ENCODE measurements at places on chromosomes 7 and 10.

DNA sequence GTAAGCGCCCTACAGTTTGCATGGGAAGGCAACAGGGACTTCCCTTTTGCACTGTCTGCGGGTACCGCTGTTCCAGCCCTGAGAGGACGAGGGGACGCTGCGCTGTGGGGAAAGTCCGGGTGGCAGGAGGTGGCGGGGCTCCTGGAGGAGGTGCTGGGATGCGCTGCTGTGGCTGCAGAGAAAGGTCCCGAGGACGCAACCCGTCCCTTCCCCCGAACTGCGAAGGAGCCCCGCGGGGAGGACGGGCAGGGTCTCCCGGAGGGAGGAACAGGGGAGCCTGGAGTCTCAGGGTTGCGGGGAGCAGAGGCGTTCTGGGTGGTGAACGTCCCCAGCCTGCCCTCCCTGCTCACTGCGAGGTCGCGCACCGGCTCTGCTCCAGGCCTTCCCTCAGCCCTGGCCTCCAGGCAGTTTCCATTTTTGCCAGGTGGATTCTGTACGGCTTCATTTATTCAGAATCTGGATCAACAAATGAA, 91.6 kb downstream of the CXCL12 start:
- DNase-seq = no peak

- no peak for DNase-seq
These were observed 23.5 kb downstream of the CNOT4 start for GRCh38 chr7:135486261-135486920.

GRCh38 chr10:29585488-29585976, 49.2 kb downstream of the SVIL start:
- DNase-seq = no peak

GRCh38 chr7:83732305-83732704, 83.4 kb upstream of the SEMA3E start:
- no peak for DNase-seq

DNA sequence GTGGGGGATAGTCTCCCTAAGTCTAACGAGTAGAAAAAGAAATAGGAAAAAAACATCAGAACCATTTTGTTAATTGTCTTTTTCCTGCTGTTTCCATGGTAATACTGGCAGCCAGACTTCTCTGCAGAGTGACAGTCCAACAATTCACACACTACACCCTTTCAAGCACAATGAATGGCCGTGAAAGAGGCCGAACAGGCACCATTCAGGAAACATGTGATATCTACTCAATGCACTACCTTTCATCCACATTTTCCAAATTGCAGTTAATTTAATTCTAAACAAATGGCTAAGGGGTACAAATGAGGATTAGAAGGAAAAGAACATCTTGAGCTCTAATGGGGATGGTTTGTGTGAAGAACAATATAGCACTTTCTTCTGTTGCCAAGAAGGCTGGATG, 358.5 kb upstream of the ANKRD30A start:
- DNase-seq = no peak

DNA sequence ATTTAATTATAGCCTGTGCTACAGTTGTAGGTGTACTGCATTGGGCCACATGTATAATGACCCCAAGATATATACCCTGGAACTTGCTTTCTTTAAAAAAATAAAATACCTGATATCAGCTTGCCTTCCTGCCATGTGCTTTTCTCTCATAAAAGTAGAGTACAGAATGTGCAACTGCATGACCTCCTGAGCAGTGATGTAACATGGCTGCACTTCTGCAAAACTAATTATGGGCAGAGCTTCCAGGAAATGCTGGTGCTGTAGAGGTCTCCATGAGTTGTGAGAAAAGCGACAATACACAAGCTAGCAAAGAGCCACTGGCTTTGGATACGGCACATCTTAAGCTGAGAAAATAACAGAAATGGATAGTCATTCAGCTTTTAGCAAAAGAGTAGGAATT, 6.5 kb upstream of the ERLIN1 start:
- no peak for DNase-seq

- no peak for DNase-seq
These were observed 17.3 kb upstream of the SAMD9L start for GRCh38 chr7:93165447-93165846.

- DNase-seq = peak; percentile 7
These were observed 48.1 kb upstream of the COMTD1 start for GRCh38 chr10:75283671-75284470.

GRCh38 chr7:37259319-37259821, 189.3 kb downstream of the ELMO1 start:
- DNase-seq = no peak

GRCh38 chr7:99447943-99448342, 9.2 kb downstream of the CPSF4 start:
- no peak for DNase-seq

GRCh38 chr10:110354322-110354766, 49.6 kb upstream of the SMNDC1 start:
- DNase-seq = peak; percentile 91

- DNase-seq = no peak
These were observed 25.2 kb downstream of the LIPK start for GRCh38 chr10:88731296-88731695.

GRCh38 chr10:24744946-24745345, 21.3 kb upstream of the ARHGAP21 start:
- no peak for DNase-seq

- DNase-seq = no peak
These were observed 14.1 kb downstream of the ZWINT start for GRCh38 chr10:56346845-56347415.

GRCh38 chr10:3014968-3015367, 52.4 kb upstream of the PFKP start:
- DNase-seq = no peak

DNA sequence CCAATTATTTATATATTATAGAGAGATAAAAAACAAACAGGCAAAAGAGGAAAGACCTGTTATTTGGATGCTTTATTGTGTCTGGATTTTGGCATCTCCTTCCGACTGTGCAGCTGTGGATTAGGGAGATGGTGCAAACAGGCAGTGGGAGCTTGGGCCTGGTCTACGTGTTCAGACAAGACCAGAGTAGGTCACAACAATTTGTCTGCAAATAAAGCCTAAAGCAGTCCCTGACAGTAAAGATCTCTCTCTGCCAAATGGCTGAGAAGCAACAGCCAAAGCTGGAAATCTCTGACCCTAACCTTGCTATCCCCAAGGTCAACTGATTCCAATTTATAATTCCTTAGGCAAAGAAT, 82.0 kb downstream of the ABLIM1 start:
- DNase-seq = no peak

DNA sequence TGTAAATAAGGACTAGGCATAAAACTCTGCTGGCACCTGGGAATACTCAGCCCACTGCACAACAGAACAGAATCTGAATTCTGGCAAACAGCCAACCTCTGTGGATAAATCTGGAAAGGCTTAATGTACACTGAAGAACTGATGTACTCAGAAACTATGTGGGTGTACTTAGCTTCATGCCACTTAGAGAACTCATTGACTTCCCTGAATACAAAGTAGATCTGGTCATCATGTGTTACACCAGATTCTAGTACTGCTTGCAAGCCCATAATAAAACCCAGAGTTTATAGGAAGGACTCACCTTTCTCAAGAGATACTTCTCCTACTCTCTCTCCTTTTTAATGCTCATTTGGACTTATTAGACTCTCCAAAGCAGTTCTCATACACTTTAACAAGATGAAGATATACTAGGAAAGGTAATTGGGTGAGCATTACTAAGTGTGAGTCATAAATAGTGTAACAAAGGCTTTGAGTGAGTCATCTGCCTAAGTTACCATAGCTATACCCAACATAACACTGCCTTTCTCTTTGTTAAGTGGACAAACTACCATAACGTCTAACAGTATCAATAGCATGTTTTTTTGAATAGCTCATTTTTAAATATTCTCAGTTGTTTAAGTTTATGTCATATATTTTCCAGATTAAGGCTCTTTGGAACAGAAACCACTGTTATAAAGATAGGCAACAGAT, 309.1 kb downstream of the MDFIC start:
- no peak for DNase-seq

DNA sequence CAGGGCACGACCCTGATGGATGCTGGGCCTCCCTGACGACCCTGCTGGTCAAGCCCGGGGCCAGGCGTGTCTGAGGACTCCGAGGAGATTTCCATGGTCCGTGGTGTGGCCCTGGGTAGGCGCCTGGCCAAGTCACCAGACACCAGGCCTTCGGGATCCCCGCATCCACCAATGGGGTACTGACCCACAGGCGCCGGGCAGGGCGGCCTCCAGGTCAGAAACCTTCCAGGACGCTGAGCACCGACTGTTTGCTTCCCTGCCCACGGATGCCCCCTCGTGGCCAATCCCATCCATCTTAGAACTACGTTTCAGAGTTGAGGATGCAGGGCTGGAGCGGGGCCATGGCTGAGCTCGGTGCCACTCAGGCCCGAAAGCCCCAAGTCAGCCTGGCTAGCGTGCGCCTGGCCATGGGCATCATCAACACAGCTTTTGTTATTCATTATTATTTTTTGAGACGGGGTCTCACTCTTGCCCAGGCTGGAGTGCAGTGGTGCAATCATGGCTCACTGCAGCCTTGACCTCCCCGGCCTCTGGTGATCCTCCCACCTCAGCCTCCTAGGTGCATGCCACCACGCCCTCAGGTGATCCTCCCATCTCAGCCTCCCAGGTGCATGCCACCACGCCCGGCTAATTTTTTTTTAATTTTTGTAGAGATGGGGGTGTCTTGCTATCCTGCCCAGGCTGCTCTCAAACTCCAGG, 7.1 kb upstream of the AMZ1 start:
- peak; percentile 77 for DNase-seq

- peak; percentile 63 for DNase-seq
These were observed 23.6 kb downstream of the ST8SIA6 start for GRCh38 chr10:17430647-17431355.
